ENCODE measurements at places on chromosomes 12 and 14. TPM values are rescaled to one million over a fixed set of nuclear protein-coding genes. Genes with fewer than 3 reads are reported as not detected.

Gene TMEM121
- total RNA-seq = 3.3 TPM

Gene CLEC4E
- not detected for total RNA-seq

Gene DCAF4
- 47.3 TPM for total RNA-seq

Gene C12orf42
- not detected for total RNA-seq

Gene TAS2R13
- 1.8 TPM for total RNA-seq

Gene KCTD10
- 141 TPM for total RNA-seq

Gene AQP2
- total RNA-seq = not detected
